ENCODE measurements at places on chromosomes 4 and X. TPM values are rescaled to one million over a fixed set of nuclear protein-coding genes. Genes with fewer than 3 reads are reported as not detected.

Gene SMPX
- total RNA-seq: 1.0 TPM

Gene MAGEA4
- not detected for total RNA-seq

Gene NEXMIF
- 1.8 TPM for total RNA-seq

Gene FGFR3
- 3.5 TPM for total RNA-seq

Gene MAGEE1
- total RNA-seq: 0.80 TPM

Gene ABCG2
- 8.6 TPM for total RNA-seq

Gene TMPRSS11F
- not detected for total RNA-seq
